ENCODE measurements at places on chromosomes 2 and 18. TPM values are rescaled to one million over a fixed set of nuclear protein-coding genes. Genes with fewer than 3 reads are reported as not detected.

DNA sequence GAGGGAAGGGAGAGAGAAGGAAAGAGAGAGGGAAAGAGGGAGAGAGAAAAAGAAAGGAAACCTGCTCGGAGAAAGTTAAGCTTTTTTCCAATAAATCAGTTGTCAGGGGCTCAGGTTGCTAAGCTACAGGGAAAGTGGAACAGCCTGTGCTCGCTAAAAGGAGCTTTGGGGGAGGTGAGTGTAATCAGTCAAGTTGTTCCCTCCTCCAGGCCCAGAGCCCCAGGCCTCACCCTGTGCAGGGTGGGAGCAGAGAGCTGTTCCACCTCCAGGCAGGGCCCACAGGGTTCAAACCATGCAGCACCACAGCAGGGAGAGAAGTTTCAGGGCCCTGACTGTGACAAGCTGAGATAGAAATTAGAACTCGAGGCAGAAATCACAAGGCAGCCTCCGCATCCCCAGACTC lies 56.4 kb upstream of the PPP1CB start:
- no peak for DNase-seq

DNA sequence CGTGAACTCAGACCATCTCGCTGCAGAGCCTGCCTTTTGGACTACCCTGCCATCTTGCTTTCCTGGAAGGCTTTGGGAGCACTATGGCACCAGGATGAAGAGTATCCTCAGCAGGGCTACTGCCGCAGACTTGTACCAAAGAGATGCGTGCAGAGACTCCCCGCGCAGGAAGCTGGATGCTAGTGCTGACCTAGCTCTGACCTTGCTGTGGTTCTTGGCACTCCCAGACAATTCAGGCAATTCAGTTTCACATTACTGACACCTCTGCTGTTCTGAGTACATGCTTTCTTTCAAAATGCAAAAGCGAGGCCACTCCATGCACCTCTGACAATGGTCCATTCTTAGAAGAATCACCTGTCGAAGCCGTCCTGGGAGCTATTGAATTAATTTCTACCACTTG lies 251.5 kb upstream of the MEX3C start:
- DNase-seq = no peak

Gene TUBA4B
- total RNA-seq = not detected

Gene IL1RN
- not detected for total RNA-seq

- peak; percentile 31 for DNase-seq
Observed at GRCh38 chr2:151861174-151861573, 33.0 kb upstream of the ARL5A start.

Gene INO80C
- 6.5 TPM for total RNA-seq

GRCh38 chr2:151241224-151241623 lies 20.4 kb downstream of the RBM43 start:
- peak; percentile 25 for DNase-seq

DNA sequence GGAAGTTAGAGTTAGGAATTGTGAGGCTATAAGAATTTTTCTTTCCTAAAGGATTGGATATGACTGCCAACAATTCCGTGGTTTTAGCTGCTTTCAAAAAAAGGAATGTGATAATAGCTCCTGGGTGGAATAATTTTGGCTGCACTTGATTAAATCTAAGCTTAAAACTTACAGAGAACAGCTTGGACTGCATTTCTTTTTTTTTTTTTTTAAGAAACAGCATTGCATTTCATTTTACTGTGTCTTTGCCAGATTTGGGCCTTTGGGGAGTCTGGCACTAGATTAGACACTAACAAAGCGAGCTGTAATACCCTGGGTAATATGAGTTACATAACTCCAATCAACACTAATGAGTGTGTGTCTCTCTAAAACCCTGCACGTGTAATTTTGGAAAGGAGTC lies 37.8 kb upstream of the ZNF397 start:
- peak; percentile 3 for DNase-seq

Gene MATN3
- 0.81 TPM for total RNA-seq

DNA sequence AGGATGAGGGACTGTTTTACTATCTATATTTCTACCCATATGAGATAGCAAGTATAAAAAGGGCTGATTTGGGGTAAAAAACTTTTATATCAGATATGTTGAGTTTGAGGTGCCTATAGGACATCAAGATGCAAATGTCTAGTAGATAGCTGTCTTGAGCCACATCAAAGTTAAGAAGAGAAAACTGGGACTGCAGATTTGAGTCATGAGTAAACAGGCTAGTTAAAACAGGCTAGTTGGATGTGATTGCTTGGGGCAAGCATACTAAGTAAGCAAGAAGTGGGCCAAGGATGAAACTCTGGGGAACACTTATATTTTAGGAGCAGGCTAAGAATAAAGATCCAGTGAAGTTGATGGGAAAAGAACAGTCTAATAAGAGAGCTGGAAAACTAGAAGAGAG lies 2.8 kb upstream of the SCRN3 start:
- DNase-seq = no peak

DNA sequence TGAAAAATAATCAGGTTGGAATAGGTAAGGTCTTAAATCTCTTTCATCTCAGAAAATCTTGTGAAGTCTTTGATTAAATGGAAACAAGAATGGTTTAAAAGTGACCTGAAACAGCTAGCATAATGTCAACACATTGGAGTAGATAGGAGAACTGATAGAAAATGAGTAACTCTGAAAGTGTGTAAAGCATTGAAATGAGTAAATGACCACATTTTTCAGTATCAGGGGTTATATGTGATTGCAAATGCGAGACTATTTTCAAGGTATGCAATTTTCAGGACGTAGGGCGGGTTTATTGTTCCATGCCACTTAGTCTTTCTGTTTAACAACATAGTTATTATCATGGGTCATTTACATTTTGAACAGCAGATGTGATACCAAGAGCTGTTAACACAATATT lies 1383.2 kb downstream of the LRP1B start:
- no peak for DNase-seq

Gene IL1A
- 0.22 TPM for total RNA-seq

- peak; percentile 2 for DNase-seq
Observed at GRCh38 chr2:151716721-151717120, 17.6 kb downstream of the NEB start.
